ENCODE measurements at places on chromosomes 12 and 14.
A peak's percentile ranks its signal among the peaks of the same experiment; 100 is the strongest.

DNA sequence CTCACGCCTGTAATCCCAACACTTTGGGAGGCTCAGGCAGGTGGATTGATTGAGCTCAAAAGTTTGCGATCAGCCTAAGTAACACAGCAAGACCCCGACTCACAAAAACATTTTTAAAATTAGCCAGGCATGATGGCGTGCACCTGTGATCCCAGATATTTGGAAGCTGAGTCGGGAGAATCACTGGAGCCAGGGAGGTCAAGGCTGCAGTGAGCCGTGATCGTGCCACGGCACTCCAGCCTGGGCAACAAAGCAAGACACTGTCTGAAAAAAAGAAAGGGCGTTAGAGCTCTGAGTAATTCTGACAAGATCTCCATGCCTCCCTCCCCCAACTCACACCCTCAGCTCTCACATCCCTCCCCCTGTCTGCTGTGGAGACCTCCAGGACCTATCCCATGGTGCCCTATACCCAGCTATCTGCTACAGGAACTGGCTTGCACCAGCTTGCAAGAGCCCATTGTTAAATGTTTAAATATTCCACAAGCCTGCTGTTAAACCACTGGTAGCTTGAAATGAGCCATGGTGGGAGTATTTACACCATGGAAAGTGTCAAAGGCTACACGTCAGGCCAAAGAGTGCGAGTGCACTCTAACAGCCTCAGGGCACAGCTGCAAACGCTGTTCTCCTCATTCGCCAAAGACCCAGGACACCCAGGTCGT, 35.1 kb upstream of the PPP2R5C start:
- DNase-seq, result no peak

GRCh38 chr12:47730341-47730744, 5.1 kb upstream of the ENDOU start:
- no peak for DNase-seq

GRCh38 chr12:82438356-82438755, 80.0 kb downstream of the METTL25 start:
- DNase-seq, result no peak

DNA sequence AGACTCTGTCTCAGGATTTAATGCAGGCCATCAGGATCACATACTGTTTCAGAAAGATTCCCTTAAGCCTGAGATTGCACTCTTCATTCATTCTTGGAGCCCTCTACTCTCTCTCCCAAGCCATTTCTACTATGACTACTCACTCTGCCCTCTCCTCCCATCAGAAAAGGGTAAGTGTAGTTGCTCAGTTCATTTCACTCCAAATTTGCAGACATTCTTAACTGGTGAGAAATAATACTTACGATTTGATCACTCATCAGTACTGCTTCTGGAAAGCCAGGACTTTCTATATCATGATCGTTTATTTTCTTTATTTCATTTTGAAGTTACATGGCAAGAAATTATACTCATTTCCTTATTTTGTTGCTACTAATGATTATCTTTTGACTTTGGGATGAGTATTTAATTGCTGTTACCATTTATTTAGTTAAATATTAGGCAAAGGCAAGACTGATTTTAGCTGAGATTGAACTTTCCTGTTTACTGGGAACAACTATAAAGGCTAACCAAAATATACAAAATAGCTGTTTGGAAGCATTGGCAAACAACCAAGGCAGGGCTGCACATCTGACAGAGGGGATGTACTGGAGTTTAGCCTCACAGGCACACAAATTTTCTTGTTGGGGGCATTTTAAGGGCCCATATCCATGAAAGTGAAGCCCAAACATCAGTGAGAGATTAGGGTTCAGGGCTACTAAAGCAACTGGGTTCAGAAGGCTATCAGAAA, 4.1 kb upstream of the RERG start:
- DNase-seq, result no peak

- no peak for DNase-seq
Measured at GRCh38 chr14:92954933-92955332, 32.0 kb downstream of the CHGA start.

DNA sequence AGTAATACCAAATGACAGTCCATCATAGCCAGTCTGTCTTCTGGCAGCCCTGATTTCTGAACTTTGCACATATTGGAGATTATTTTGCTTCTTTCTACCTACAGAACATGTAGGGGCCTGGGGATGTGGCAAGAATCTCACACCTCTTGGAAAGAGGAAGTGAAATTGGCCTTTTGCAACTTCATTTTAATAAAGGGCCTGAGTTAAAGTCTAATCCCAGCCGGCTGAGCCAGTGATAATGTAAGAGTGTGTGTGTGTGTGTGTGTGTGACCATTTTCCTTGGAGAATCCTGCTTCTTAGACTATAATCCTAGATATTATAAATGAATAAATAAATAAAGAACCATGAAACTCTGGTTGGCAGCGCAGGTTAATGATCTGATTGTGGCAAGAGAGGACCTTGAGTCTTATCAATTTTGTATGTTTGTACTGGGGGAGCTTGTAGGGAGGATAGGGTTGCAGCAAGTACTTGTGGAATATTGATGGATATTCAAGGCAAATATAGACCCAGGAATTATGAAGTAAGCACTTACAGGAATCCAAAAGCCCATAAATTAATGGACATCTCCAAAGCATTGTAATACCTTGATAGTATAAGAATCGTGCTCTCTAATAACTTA, 233.2 kb upstream of the AMIGO2 start:
- DNase-seq, result no peak

- DNase-seq, result no peak
Measured at GRCh38 chr14:48504921-48505320, 829.5 kb upstream of the MDGA2 start.

GRCh38 chr12:108833355-108833733, 24.0 kb downstream of the SSH1 start:
- no peak for DNase-seq

DNA sequence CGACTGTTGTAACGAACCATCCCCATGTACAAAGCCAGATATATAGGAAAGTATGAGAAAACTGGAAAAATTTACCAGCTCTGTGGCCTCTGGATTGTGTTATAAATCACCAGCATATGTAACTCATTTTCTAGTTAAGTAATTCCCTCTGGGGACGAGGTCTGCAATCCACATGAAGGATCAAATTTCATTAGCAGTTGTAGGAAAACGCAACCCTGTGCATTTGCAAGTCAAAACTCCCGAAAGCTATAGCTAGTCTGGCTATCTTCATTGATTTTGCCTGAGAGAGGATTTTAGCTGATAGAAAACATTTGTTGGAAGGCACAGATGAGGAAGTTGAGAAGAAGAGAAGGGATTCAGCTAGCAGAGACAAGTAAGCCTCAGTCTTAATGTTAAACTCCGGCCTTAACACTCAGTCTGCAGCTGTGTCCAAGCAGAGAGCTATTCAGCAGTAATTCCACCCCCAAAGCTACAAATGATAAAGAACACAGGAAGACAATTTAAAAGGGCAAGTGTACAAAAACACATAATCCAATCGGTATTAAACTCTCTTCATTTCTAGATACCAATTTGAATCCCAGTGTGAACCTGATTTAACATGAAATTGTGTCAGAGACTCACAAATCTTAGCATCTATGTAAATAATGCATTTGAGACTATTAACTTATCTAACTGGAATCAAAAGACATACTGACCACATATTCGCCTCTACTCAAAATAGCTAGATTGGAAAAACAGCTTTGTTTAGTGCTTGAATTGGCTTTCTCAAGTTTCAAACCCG, 54.2 kb upstream of the CERS5 start:
- DNase-seq, result peak; percentile 50

GRCh38 chr14:101500061-101500460, 61.2 kb upstream of the DIO3 start:
- DNase-seq, result no peak

GRCh38 chr12:57844709-57845477, 1.6 kb downstream of the CTDSP2 start:
- no peak for DNase-seq

DNA sequence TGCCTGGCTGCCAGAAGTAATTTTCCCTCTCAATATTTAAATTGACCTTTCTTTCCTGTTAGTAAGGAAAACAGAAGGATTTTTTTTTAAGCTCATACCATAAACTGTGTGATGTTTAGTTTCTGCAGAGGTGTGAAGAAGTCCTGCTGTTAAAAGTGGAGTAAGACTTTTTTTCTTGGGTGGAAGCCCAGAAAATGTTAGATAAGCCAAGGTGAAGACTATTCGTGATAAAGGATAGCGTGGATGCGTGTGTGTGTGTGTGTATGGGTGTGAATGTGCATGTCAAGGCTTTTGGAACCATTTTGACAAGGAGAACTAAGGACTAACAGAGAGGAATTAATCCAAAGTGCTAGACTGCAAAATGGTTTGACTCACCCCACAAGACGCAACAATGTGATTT, 152.9 kb upstream of the SEL1L start:
- DNase-seq, result no peak

GRCh38 chr12:121533394-121534090, 47.3 kb downstream of the KDM2B start:
- no peak for DNase-seq

GRCh38 chr12:115709540-115710011, 567.9 kb downstream of the MED13L start:
- peak; percentile 80 for DNase-seq

- no peak for DNase-seq
Measured at GRCh38 chr14:45103806-45104205, 19.9 kb downstream of the PRPF39 start.

DNA sequence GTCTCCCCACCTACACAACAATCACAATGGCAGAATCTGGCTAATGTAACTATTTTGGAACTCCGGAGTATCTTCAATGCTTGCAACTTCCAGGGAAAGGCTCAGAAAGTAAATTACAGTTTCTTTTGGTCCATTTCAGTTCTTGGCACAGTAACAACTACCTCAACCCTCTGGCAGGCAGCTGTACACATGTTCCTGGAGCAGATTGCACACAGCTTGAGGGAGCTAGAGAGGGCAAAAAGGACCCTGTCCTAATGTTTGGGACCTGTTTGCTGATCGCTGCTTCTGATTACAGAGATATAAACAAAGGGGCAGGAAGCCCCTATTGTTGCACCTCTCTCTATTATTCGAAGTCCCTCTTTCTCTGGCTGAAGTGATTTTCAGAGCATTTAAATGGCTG, 35.2 kb upstream of the SLC38A1 start:
- no peak for DNase-seq

DNA sequence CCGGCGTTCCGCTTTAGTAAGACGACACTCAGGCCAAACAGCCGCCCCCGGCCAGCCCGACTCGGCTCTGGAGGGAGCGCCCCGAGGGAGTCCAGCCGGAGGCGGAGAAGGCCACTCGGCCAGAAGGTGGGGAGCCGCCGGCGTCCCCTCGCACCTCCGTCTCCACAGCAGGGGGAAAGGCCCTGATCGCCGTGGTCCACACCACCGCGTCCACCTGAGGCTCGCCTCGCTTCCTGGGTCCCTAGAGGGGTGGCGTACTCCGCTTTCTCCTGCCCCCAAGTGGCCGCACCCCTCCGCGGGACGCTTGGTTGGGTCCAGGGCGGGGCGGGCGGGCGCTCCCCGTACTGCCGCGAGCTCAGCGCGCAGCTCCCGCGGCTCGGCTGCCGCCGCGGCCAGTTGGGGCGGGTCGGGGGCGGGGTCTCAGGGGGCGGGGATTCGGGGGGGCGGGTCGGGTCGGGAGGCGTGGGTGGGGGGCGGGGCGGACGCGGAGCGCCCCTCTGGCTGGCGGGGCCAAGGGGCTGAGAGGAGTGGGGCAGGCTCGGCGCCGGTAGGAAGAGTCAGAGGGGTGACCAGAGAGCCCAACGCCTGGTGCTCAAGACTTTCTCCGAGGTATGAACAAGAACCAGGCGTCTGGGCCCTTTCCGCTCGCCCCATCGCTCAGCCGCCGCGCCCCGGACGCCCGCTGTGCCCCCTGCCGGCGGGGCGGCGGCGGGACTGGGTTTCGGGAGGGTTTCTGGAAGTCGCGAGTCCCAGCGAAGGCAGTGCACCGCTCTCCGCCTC, at the start of gene FRMD6:
Gene FRMD6 (plus strand): TSS at position 523 of the 780 bp plus-strand sequence. CDS start 37,927 bp downstream, outside the sequence.
- DNase-seq, result peak; percentile 81

- no peak for DNase-seq
Measured at GRCh38 chr12:108589028-108589839, 8.7 kb downstream of the TMEM119 start.

DNA sequence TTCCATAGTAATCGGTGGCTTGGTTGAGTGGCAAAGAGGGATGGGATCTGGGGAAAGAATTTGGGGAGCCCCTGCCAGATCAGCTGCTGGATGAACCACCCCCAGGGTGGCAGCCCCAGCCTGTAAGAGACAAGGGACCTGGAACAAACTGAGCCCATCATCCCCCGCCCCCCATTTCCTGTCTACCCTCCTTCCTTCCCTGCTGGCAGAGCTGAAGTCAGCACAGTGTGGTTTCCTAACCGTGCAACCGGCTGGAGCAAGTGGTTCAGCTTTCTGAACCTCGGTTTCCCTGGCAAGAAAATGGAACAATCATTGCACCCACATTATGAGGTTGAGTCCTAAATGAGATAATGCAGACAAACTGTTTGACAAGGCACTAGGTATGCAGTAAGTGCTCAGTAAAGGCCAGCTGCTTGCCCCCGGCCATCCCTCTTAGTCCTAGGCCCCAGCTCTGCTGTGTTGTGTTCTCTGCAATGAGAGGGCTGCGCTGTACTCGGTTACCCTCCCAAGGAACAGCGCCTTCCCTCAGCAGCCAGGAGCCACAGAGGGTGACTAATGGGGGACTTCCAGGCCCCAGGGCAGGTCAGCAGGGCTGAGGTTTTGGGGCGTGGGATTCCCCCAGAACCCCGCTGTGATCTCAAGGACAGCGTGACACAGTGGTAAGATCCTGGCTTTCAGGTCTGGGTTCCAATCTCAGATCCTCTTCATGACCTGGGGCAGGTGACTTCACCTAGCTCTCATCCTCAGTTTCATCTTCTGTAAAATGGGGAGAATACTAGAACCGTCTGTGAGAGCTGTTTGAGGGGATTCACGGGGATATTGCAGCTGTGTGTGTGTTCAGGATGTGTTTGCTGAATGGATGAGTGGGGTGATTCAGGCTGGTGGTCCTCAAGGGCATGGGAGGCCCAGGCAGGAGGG, 16.5 kb downstream of the SELPLG start:
- no peak for DNase-seq

GRCh38 chr12:18383203-18383602, 121.9 kb downstream of the PIK3C2G start:
- DNase-seq, result no peak

DNA sequence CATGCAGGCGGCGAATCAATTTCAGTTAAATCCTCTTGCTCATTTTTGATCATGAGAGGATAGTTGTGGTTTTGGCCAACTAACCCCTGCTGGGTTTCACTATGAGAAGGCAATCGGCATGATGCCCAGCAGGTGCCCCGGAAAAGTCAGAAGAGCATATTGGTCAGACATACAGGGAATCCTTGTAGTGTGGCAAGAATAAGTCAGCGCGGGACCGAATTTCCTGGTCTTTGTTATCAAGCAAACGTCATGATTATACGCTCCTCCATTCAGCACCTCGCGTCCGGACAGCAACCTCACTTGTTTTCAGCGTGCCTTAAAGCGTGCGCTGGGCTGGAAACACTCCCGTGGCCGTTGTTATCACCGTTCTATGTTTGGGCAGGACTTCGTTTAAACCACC, 1.8 kb downstream of the TBC1D30 start:
- peak; percentile 70 for DNase-seq

GRCh38 chr12:102316723-102317122, 119.1 kb upstream of the PMCH start:
- no peak for DNase-seq

GRCh38 chr14:85413836-85414526, 116.0 kb upstream of the FLRT2 start:
- DNase-seq, result no peak

- no peak for DNase-seq
Measured at GRCh38 chr12:71475280-71475679, 35.7 kb downstream of the LGR5 start.
